ENCODE measurements at places on chromosomes 16 and 17.

GRCh38 chr16:29824589-29825144 lies 4.4 kb downstream of the MVP start:
- ATAC-seq: no peak

DNA sequence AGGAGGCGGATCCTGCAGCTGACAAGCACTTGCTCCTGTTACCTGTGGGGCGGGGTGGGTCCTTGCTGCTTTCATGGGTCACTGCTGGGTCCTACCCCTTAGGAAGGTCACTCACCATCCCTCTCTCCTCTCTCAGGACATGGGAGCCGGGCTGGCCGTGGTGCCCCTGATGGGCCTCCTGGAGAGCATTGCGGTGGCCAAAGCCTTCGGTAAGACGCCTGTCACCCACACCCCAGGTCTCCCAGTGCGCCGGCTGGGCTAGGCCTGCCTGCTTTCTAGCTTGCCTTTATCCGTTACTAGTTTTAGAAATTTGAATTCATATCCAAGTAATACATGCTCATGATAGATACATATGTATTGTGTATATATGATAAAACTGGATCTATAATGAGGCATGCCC lies 17.2 kb downstream of the SLC26A11 start:
- no peak for ATAC-seq

- ATAC-seq: no peak
Observed at GRCh38 chr17:33832262-33832661, 422.8 kb upstream of the CCL2 start.

- ATAC-seq: no peak
Observed at GRCh38 chr17:40427002-40427491, 9.4 kb upstream of the TOP2A start.

DNA sequence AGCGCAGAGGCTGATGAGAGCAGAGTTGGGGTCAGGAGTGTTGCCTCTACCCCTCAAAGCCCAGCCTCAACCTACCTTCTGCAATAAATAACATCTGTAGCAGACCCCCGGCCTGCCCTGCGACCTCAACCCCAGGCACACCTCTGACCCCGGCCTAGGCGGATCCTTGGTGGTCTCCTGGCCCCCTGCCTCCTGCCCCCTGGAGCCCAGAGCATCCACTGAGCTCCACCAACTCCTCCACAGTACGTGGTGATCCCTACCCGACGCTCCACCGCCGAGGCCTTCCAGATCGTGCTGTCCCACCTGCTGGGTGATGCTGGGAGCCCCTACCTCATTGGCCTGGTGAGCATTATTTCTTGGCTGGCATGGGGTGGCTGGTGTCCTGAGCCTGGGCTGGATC lies 1.9 kb upstream of the LAT start:
- ATAC-seq: no peak

DNA sequence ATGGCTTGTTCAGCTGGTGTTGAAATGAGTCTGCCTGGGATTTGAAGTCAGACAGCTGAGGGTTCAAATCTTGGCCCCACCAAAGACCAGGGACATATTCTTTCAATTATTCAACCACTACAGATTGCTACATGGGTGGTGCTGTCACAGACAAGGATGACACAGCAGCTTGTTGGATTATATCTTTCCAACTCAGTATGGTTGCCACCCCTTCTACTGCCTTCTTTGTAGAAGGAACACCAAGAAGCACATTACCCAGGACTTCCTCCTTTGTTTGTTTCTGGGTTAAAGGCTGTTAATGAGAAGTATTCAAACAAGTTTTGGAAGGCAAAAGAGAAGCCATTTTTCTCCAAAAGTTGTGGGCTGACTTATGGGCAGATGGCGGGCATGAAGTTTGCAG lies 78.6 kb downstream of the COPRS start:
- ATAC-seq: no peak
